Naive thymus-derived CD4-positive, alpha-beta T cell (primary cell): ENCODE measurements at places on chromosomes 3 and 15.

DNA sequence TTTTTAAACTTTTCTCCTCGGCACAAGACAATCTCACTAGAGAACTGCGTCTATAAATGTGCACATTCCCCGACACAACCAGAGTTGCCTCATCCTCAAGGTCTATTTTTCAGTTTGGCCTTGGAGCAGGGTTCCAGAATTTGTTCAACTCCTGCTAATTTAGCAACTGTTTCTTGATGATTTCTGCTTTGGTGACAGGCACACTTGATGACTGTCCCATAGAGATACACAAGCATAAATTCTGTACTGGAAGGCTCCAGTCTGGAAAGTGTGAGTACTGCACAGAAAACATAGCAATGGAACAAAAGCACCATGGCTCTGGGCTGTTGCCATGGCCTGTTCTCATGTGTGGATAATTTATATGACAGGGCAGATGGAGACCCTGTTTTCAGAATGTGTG lies 379.6 kb upstream of the PDZRN3 start:
- no peak overlapping the region for H3K27ac ChIP-seq
- H3K36me3 ChIP-seq, result no peaks in the 10 kb centered on the region
- DNase-seq, result no peak
- no peaks in the 10 kb centered on the region for H3K4me1 ChIP-seq

DNA sequence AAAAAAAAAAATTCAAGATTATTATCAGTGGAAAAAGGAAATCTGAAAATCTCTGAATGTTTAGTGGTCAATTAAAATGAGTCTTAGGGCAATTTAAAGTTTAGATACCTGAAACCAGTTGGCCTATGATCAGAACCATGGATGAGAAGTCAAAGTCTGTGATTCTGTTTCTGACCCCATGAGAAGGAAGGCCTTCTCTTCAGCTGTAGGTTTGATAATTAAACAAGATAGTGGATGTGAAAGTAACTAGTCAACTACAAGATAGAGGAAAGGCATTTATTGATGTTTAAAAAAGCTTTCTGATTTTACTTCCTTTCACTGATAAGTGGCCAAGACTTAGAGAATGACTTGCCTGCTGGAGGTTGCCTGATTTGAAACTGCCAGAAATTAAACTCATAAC lies 8.7 kb downstream of the PLS1 start:
- no peaks in the 10 kb centered on the region for H3K27me3 ChIP-seq
- H3K4me1 ChIP-seq, result no peaks in the 10 kb centered on the region
- no peak overlapping the region for H3K27ac ChIP-seq
- no peaks in the 10 kb centered on the region for H3K36me3 ChIP-seq
- H3K4me3 ChIP-seq, result no peak overlapping the region

- no peak overlapping the region for H3K27ac ChIP-seq
These were observed 40.8 kb downstream of the LRRC49 start for GRCh38 chr15:70933411-70933810.

DNA sequence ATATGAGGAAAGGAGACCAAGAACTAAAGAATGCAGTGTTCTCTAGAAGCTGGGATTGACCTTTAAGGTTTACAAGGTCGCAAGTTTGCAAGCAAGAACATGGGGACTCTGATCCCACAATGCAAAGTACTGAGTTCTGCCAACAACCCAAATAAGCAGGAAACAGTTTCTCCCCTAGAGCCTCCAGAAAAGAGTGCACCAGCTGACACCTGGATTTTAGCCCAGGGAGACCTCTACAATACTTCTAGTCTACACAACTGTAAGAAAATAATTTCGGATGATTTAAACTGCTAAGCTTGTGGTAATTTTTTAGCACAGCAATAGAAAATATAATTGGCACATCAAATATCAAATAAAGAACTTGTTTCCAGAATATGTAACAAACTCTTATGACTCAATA lies 46.4 kb downstream of the EHHADH start:
- H3K27me3 ChIP-seq, result no peaks in the 10 kb centered on the region
- no peaks in the 10 kb centered on the region for H3K36me3 ChIP-seq
- H3K4me3 ChIP-seq, result no peak overlapping the region
- H3K4me1 ChIP-seq, result no peaks in the 10 kb centered on the region
- H3K27ac ChIP-seq, result no peak overlapping the region

- no peaks in the 10 kb centered on the region for H3K36me3 ChIP-seq
- no peak for DNase-seq
- peak within 1 kb of the TSS; percentile 47 for H3K4me3 ChIP-seq
- no peak within 1 kb of the TSS for H3K27ac ChIP-seq
- H3K4me1 ChIP-seq, result peaks cover 4% of the 10 kb centered on the region
These were observed at the start of gene WWTR1 for GRCh38 chr3:149657926-149658743. TSS of gene WWTR1 (minus strand) at chr3:149658025. CDS start at chr3:149657306, 719 bp downstream.

DNA sequence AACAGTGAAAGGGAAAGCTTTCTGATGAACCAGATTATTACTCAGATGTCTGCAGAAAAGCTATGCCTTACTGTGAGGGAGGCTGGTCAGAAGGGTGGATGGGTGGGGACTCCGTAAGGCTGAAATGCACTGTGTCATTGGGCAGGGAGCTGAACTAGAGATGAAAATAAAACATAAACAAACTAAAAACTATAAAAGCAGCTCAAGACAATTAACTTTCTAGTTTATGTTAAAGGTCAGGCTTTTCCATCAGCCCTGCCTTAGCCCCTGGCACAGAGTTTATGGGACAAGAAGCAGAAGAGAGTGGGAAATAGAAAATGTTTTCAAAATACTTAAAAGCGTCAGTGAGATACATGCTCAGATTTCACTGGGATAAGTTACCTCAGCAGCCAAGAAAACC lies 310.0 kb upstream of the UBE2E2 start:
- H3K27ac ChIP-seq, result no peak overlapping the region
- no peak for DNase-seq
- H3K27me3 ChIP-seq, result no peaks in the 10 kb centered on the region
- H3K4me1 ChIP-seq, result no peaks in the 10 kb centered on the region
- no peaks in the 10 kb centered on the region for H3K36me3 ChIP-seq
- H3K4me3 ChIP-seq, result no peak overlapping the region
